Stimulated activated naive CD4-positive, alpha-beta T cell (primary cell): ENCODE measurements at places on chromosomes 6 and 20.

- no peak for DNase-seq
Observed at GRCh38 chr6:75397656-75398465, 95.7 kb downstream of the FILIP1 start.

DNA sequence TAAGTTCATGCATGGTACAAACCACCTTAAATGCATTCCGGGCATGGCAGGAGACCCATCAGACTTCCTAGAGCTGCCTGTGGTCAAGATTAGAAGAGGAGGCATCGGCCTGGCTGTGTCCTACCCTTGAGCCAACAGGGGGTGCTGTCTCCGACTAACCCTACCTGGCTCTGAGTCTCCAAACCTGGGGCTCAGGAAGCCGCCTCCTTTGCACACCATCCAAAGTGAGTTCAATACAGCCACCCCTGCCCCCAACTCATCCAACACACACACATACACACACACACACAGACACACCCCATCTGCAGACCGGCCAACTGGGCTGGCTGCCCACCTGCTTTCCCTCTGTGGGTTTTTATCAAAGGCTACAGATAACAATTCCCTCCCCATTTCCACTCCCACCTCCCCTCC lies 77.0 kb downstream of the JPH2 start:
- DNase-seq = no peak

GRCh38 chr6:42692137-42692911 lies 30.1 kb downstream of the PRPH2 start:
- DNase-seq = no peak

DNA sequence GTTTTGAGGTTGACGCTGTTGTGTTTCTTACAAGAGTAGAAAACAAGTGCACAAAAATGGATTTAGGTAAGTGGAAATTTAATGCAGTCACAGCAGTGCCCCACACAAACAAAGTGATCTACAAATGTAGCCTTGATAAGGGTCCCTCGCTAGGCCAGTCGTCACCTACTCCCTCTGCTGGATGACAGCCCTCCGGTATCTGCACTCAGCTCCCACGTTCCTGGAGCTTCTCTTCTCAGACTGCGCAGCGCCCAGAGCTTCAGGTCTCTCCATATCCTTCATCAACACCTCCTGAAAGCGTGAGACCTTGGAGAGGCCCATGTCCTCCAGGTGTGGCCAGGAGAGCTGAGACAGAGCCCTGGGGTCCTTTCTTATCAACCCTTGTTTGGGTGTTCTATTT lies 58.3 kb upstream of the MAP3K4 start:
- DNase-seq = no peak

- DNase-seq = no peak
Observed at GRCh38 chr6:110976575-110976974, 5.3 kb upstream of the RPF2 start.

GRCh38 chr6:32666420-32667300 lies at the start of gene HLA-DQB1:
Gene HLA-DQB1, minus strand, starts transcription at chr6:32666657. Its CDS starts 50 bp downstream, at chr6:32666607.
- DNase-seq = peak; percentile 47

- no peak for DNase-seq
Observed at GRCh38 chr6:141347086-141347485, 785.6 kb upstream of the GJE1 start.
